Esophagus muscularis mucosa (tissue), 4 donors: ENCODE measurements at places on chromosomes 12 and 14. TPM values are rescaled to one million over a fixed set of nuclear protein-coding genes. Genes with fewer than 3 reads are reported as not detected.

DNA sequence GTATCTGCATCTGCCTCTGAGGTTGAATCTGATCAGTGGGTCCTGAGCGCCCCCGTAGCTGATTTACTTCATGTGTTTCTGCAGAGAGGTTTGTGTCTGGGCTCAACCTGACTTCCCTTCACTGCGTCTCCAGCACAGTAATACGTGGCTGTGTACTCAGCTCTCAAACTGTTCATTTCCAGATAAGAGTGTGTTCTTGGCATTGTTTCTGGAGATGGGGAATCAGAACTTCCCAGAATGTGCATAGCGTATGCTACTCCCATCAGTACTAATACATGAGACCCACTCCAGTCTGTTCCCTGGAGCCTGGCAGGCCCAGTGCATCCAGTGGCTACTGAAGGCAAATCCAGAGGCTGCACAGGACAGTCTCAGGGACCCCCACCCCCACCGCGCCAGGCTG is 1297.2 kb downstream of the TMEM121 start:
- DNase-seq, result peak; percentile 45
- no peaks in the 10 kb centered on the region for H3K4me1 ChIP-seq
- H3K4me3 ChIP-seq, result no peak overlapping the region

DNA sequence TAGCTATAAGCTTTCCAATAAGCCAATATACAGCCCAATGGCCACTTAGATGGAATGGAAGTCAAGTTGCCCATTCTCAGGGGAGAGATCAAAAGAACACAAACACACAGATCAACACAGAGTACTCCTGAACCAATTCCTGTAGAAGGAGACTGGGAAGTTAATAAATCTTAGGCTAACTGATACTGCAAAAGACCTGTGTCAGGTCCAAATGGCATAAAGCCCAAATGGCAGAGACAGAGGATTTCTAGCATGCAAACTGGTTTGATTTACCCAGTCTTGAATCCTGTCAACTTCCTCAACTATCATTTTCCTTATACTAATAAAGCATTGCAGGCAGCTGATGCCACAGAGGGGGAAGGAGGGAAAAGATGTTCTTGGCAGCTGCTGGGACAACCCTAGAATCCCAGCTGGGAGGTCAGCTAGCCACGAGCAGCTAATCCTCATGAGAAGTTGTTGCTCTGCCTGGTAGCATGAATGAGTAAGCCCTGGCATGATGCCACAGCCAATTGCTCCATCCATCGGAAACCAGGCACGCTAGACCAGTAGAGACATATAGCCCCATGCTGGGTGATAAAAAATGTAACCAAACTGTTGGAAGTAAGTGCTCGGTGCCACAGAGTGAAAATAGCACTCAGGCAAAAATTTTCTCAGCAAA is 26.2 kb downstream of the ANG start:
- DNase-seq, result no peak
- H3K4me3 ChIP-seq, result no peak overlapping the region
- no peaks in the 10 kb centered on the region for H3K4me1 ChIP-seq
- H3K27me3 ChIP-seq, result no peaks in the 10 kb centered on the region
- H3K27ac ChIP-seq, result no peak overlapping the region
- no peaks in the 10 kb centered on the region for H3K36me3 ChIP-seq

DNA sequence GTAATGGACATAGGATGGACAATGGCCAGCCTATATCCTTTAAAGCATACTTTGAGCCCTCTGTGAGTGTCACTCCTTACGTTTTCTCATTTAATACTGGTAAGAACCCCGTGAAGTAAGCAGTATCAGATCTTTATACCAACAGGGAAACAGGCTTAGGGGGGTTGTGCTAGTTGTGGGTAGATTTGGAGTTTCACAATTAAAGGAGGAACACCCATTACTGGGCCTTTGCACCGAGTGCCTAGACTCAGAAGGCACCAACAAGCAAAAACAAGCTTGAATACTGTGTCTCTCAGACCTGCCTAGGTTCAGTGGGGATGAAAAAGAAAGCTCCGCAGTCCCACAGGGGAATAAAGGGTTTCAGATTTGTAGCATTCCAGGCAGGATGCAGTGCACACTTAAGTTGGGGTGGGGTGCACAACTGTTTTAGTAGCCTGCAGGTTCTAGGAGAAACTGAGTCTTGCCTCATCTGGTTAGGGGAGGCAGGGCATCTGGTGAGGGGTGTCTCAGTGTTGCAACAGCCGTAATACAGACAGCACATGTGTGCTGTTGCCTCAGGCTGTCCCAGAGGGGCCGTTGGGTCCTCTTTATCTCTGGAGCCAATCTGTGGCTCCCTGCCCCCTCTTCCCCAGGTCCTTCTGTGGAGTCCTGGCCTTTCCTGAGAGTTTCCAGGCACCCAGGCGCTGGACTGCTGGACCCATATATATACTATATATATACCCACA is 51.2 kb downstream of the IRAK3 start:
- H3K4me1 ChIP-seq, result no peaks in the 10 kb centered on the region
- H3K27me3 ChIP-seq, result no peaks in the 10 kb centered on the region
- DNase-seq, result no peak
- peaks cover 7% of the 10 kb centered on the region for H3K36me3 ChIP-seq

- no peak for DNase-seq
- no peaks in the 10 kb centered on the region for H3K36me3 ChIP-seq
- H3K27me3 ChIP-seq, result no peaks in the 10 kb centered on the region
- H3K4me1 ChIP-seq, result peaks cover 98% of the 10 kb centered on the region
- H3K4me3 ChIP-seq, result no peak overlapping the region
These were observed 48.6 kb downstream of the ITPK1 start for GRCh38 chr14:93067088-93067487.

GRCh38 chr12:105477873-105478272 is 147.4 kb downstream of the C12orf75 start:
- H3K36me3 ChIP-seq, result no peaks in the 10 kb centered on the region
- H3K27ac ChIP-seq, result no peak overlapping the region
- no peaks in the 10 kb centered on the region for H3K4me1 ChIP-seq
- H3K4me3 ChIP-seq, result no peak overlapping the region
- no peaks in the 10 kb centered on the region for H3K27me3 ChIP-seq
- no peak for DNase-seq

DNA sequence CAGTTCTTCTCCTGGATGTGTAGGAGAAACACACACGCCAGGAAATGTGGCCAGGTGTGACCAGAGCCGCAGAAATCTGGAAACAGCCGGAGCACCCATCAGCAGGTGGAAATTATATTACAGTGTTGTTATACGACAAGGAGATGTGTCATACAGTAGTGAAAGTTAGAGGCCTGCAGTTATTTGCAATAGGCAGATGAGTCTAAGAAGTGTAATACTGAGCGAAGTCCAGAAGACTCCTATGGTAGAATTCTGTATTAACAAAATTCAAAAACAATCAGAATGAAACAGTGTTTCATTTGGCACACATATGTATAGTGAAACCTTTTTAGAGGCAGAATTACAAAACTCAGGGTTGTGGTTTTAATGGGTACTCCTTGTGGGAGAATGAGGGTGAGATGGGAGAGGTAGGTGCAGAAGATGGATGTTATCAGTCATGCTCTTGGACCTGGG is 39.3 kb upstream of the AMN start:
- no peak overlapping the region for H3K4me3 ChIP-seq
- H3K36me3 ChIP-seq, result peaks cover 45% of the 10 kb centered on the region
- H3K27me3 ChIP-seq, result no peaks in the 10 kb centered on the region
- no peaks in the 10 kb centered on the region for H3K4me1 ChIP-seq

- no peaks in the 10 kb centered on the region for H3K27me3 ChIP-seq
- no peak for DNase-seq
- H3K36me3 ChIP-seq, result no peaks in the 10 kb centered on the region
- H3K4me3 ChIP-seq, result no peak overlapping the region
- no peak overlapping the region for H3K27ac ChIP-seq
These were observed 68.1 kb upstream of the TSPAN11 start for GRCh38 chr12:30858471-30858870.

- H3K4me3 ChIP-seq, result no peak overlapping the region
- no peaks in the 10 kb centered on the region for H3K27me3 ChIP-seq
- no peaks in the 10 kb centered on the region for H3K36me3 ChIP-seq
- no peak for DNase-seq
- no peaks in the 10 kb centered on the region for H3K4me1 ChIP-seq
These were observed 759.7 kb downstream of the GALC start for GRCh38 chr14:87233266-87233665.

GRCh38 chr14:55336162-55336561 is 64.9 kb downstream of the FBXO34 start:
- H3K4me1 ChIP-seq, result peaks cover 47% of the 10 kb centered on the region
- H3K4me3 ChIP-seq, result no peak overlapping the region
- no peak overlapping the region for H3K27ac ChIP-seq

- H3K36me3 ChIP-seq, result no peaks in the 10 kb centered on the region
- no peak overlapping the region for H3K27ac ChIP-seq
- DNase-seq, result no peak
- H3K27me3 ChIP-seq, result no peaks in the 10 kb centered on the region
- no peak overlapping the region for H3K4me3 ChIP-seq
These were observed 17.9 kb downstream of the RTL1 start for GRCh38 chr14:100885617-100886016.

GRCh38 chr12:129681830-129682229 is 222.0 kb downstream of the TMEM132D start:
- H3K4me3 ChIP-seq, result no peak overlapping the region
- no peak overlapping the region for H3K27ac ChIP-seq
- DNase-seq, result no peak
- H3K36me3 ChIP-seq, result no peaks in the 10 kb centered on the region
- no peaks in the 10 kb centered on the region for H3K27me3 ChIP-seq

DNA sequence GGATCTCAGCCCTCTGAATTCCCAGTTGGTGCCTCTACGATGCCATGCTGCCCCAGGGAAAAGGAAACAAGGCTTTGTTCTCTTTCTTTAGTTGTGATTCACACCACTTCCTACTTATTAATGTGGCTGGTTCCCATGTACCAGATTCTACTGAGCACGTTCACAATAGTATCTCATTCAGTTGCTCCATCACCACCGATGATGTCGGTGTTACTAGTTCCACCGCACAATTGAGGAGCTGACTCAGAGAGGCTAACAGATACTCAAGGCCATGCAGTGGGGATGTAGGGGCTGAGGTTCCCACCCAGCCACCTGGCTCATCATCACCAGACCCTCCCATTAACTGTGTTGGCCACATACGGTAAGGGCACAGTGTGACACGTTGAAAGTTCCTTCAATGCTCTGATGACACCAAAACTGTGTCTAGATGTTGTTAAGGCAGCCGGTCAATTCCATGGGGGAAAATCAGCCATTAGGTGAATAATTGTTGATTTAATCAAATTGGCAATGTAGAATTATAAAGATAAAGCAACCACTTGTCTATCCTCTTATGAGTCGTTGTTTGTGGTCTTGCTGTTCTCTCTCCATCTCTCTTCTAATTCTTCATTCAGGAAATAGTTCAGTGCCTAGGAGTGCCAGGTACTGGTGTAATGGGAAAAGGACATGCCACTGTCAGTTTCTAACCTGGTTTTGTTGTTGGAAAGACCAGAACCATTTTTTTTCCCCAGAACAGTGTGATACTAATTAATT is 244.2 kb upstream of the CRY1 start:
- no peak for DNase-seq
- H3K4me1 ChIP-seq, result no peaks in the 10 kb centered on the region
- H3K27ac ChIP-seq, result no peak overlapping the region
- H3K27me3 ChIP-seq, result no peaks in the 10 kb centered on the region
- no peak overlapping the region for H3K4me3 ChIP-seq
- no peaks in the 10 kb centered on the region for H3K36me3 ChIP-seq

DNA sequence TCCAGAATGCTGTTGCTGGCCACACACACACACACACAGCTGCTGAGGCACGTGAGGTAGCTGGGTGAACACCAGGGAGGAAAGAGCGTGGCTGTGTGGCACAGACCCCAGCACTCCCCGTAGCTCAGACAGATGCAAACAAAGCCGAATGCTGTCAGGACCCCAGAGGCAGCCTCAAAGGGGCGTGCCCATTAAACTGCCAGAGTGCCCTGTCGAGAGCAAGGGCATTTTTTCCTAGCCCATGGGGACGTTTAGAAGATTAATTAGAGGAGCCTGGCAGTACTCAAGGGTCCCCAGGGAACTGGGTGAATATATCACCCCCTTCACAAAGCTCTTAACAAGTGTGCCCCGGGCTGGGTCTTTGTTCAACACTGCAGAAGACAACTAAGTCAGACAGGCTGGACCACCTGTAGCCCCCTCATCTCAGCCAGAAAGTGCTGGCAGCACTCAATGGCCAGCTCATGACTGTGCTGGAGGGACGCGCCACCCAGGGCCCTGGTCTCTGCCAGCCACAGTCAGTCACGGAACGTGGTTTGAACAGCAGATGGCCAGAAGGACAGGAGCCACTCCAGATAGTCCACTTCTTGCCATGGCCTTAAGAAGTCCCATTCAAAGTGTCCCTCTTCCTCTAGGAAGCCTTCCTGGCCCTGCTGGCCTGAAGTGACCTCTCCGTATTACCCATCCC is 37.5 kb downstream of the TTC7B start:
- H3K27ac ChIP-seq, result no peak overlapping the region
- H3K4me1 ChIP-seq, result no peaks in the 10 kb centered on the region
- no peak for DNase-seq
- H3K27me3 ChIP-seq, result no peaks in the 10 kb centered on the region
- peaks cover 80% of the 10 kb centered on the region for H3K36me3 ChIP-seq

DNA sequence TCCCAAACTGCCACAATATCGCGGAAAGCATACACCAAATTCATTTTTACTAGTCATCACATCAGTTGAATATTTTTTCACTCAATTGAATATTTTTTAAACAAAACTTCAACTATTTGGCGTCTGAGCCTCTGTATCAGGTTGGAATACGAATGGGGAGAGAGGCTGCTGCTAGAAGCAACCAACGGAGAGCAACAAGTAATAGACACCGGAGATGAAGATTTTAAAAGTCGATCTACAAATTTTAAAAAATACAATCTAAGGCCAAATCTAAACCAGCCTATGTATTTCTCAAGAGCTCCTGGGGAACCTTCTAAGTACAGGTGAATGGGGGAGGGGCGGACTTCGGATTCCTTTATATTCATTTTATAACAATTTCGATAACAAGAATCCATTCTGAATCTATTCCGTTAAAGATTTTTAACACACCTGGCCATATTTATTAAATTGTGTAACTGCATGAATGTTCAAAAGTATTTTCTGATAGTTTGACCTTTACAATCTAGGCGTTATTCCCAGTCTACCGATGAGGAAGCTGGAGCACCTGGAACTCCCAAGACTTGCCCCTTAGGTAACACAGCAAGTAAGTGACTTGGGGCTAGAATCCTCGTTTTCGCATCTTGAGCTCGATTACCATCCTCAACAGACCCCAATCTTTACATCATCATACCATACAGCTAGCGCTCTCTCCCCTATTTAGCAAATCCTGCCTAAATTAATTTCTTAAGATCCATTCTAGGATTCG is 1.2 kb downstream of the GNPNAT1 start:
- peak overlapping the region; percentile 74 for H3K4me3 ChIP-seq
- DNase-seq, result no peak
- H3K27me3 ChIP-seq, result no peaks in the 10 kb centered on the region

- no peaks in the 10 kb centered on the region for H3K36me3 ChIP-seq
- H3K4me3 ChIP-seq, result no peak overlapping the region
- no peaks in the 10 kb centered on the region for H3K4me1 ChIP-seq
- H3K27ac ChIP-seq, result no peak overlapping the region
- H3K27me3 ChIP-seq, result no peaks in the 10 kb centered on the region
- DNase-seq, result no peak
These were observed 250.9 kb downstream of the DUSP6 start for GRCh38 chr12:89101440-89101839.

The CTSG gene
- 7.2 TPM for total RNA-seq

The OTOGL gene
- total RNA-seq, result 0.83 TPM

The INSM2 gene
- not detected for total RNA-seq

The FGD4 gene
- total RNA-seq, result 24.1 TPM

The AKAP3 gene
- 0.83 TPM for total RNA-seq

The CATSPERB gene
- 0.11 TPM for total RNA-seq
